ENCODE measurements at places on chromosomes 2 and 18.

DNA sequence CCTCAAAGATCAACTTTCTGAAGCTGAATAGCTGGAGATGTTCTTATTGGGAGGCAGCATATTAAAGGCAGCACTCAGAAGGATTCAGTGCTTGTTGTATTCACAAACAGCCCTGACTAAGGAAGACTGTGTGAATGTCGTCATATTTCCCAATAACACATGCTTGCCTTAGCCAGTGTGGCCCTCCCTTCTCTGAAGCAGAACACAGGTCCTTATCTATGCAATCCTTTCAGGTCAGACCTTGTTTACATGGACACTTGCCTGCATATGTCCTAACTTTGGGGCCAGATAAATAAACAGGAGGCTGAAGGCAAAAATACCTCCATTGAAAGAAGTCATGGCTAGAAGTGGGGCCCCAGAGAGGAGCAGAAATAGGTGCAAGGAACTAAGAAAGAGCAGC, 97.2 kb downstream of the SLC4A3 start:
- peak; percentile 52 for DNase-seq

DNA sequence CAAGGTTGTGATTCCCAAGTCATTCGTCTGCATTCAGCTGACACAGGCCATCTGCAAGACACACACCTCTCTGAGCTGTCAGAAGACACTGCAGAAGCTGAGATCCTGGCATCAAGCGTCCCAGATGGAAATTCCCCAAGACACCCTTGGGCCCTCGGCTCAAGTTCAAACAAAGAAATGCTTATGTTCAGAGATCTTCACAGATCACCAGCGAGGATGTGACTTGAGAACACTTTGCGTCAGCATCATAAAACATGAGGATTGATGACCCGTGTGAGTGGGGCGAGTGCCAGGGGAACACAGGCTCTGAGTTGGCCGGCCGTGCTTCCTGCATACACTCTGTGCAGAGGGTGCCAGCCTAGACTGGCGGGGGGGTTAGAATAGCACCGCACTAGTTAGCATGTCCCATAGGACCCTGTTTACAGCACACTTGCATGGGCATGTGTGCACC, 36.8 kb downstream of the KCNIP3 start:
- peak; percentile 97 for DNase-seq

DNA sequence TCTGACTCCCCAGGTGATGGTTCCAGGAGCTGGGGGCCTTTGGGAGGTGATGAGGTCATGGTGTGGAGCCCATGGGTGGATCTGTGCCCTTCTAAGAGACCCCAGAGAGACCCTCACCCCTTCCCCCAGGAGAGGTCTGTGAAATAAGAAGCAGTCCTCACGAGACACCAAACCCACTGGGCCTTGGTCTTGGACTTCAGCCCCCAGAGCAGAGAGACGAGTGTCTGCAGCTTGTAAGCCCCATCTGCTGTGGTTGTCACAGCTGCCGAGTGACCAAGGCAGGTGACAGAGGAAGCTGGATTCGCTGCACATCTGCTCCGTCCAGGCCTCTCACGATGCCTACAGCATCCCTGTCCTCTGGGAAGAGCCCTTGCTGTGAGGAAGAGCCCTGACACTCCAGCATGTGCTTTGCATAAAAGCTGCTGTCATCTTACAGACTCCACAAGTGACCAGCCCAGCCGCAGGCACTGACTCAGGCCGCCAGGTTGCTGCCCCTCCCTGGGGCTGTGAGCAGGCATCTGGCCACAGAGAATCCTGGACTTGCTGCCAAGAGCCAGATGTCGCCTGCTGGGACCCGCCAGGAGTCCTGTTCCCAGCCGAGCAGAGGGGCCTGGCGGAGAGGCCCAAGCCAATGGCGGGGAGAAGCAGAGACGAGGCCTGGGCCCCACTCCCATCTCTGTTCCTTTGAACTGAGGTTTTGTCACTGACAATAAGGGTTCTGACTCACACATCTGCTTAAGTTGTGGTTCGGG, 150.8 kb downstream of the PXDN start:
- DNase-seq: peak; percentile 83

DNA sequence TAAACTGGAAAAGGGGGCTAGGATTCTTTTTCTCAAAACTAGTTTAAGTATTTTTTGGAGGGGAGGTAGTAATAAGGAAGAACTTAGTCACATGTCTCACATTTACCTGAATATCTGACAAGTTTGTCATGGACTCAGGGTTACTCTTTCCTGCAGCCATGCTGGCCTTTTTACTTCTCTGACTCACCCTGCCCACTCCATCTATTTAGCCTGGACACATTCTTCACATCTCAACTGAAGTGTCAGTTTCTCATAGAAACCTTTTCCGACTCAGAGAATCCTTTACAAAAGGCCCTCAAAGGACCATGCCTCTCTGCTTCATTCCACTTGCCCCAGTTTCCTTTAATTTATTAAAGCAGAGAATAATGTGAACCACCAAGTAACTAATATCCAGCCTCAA, 42.6 kb downstream of the SCN7A start:
- DNase-seq: no peak

DNA sequence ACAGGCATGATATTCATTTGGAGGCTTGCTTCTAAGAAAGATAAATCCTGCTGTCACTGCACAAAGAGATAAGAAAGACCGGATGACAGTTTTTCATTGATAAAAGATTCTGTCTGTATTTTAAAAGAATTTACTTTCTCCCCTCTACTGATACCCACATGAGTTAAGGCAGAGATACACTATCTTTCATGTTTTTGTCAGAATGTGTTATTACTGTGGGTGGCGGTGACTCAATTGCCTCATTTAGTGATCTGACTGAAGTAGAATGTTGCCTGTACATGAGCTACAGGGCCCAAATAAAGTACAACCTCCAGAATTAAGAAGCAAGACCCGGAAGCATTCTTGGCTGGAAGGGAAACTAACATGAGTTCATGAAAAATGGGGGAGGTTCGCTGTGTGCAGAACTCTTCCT, 480.0 kb downstream of the SLC4A3 start:
- no peak for DNase-seq

DNA sequence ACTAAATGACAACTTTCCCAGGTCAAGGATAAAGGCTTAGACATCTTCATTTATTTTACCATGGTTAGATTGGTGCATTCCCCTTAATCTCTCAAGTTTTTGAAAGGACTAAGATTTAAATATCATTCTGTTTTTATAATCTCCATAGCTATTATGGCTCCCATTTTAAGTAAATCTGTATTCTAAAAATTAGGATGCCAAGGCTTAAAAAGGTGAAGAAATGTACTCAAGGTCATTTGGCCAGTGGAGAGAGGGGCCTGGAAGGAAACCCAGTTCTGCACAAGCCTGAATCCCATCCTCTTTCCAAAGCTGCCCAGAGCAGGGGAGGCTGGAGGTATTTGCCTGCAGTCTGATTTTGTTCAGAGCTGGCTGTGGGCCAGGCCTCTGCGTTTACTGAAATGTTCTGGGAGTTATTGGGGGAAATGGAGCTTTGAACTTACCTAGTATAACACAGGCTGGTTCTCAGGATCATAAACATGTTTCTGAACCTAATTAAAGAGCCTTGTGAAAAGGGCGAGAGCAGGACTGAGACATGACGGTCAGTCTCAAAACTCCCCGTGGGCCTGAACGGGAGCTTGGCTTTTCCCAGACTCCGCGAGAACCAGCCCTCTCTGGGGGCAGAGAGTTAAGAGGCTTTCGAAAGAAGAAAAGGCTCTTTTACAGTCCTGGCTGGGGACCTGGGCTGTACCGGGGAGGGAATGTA, 85.6 kb downstream of the DDX1 start:
- DNase-seq: no peak

DNA sequence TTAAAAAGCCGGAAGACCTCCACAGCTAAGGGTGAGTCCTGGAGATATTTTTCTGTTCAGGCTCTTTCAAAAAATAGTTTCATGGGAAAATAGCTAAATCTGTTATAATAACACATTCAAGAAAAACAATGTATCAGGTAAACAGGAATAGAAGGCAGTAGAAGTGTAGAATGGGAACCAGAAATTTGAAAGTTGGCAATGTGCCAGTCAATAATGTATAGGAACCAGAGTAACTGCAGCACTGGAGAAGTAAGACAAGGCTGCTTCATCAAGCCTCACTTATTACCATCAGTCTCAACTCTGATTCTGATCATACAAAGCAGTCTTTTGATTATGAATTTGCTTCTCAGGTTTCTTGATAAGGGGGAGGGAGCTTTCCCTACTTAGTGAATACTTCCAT, 81.4 kb upstream of the VRK2 start:
- no peak for DNase-seq

GRCh38 chr18:63348508-63349136, 18.4 kb downstream of the KDSR start:
- no peak for DNase-seq

GRCh38 chr18:13235421-13235831, 16.9 kb downstream of the LDLRAD4 start:
- DNase-seq: peak; percentile 17

- DNase-seq: no peak
These were observed 489.6 kb downstream of the SLC4A3 start for GRCh38 chr2:220117025-220117424.

DNA sequence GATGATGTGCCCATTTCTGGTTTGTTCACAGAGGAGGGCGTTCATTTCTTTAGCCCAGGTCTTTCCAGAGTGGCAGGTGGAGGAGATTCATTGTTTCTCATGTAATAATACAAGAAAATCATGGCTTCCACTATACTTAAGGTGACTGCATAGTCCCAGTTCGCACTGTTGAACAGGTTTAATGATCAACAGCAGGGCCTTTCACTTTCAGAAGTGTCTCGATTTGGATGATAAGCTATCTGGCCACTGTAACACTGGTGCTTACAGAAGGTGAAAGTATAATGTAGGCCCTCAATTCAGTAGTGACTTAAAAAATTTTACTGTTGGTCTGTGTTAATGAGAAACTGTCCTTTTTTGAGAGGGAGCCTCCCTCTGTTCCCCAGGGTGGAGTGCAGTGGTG, 1.4 kb downstream of the RMC1 start:
- DNase-seq: no peak

GRCh38 chr18:74831571-74832250, 234.0 kb downstream of the ZNF407 start:
- DNase-seq: no peak

DNA sequence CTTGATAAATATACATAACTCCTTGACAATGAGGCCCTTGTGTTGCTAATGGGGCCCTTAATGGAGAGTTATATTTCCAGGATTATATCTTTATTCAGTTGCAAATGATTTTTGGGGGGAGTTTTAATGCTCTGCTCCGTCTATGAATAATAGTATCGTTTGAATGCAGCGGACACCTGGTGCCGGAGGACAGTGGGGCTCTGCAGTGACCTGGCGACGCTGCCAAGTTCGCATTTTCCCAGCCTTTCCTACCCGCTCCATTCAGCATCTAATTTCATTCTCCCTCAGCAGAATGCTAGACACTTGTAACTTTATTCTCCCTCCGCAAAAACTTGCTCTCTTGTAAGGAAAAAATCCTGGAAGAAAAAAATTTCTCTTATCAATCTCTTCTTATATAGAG, 257.6 kb upstream of the SALL3 start:
- DNase-seq: no peak

GRCh38 chr18:76604108-76604934, 109.3 kb upstream of the ZNF516 start:
- no peak for DNase-seq

- no peak for DNase-seq
These were observed 25.5 kb downstream of the MPPE1 start for GRCh38 chr18:11882636-11883035.

DNA sequence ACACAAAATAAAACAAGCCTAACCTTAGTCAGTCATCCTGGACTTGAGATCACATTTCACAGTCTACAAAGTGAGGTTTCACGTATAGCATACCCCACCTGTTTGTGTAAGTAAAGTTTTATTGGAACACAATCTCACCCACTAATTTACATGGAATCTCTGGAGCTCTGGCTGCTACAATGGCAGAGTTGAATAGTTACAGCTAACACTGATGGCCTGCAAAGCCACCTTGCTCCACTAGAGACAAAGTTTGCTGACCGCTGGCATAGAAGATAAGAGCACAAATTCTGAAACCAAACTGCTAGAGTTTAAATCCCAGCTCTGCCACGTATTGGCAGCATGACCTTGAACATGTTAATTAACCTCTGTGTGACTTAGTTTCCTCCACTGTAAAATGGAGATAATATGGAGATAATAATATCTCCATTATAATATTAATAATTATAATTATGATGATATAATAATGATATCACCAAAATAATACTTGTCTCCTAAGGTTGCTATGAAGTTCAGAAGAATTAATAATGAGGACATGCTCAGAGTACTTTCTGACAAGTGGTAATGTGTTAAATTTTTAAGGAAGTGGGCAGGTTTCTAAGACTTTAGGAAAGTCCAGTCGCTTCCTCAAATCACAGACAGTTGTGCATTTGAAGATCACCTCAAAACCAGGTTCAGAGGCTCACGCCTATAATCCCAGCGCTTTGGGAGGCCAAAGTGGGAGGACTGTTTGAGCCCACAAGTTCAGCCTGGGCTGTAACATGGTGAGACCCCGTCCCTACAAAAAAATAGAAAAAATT, 204.6 kb downstream of the SH3RF3 start:
- no peak for DNase-seq

DNA sequence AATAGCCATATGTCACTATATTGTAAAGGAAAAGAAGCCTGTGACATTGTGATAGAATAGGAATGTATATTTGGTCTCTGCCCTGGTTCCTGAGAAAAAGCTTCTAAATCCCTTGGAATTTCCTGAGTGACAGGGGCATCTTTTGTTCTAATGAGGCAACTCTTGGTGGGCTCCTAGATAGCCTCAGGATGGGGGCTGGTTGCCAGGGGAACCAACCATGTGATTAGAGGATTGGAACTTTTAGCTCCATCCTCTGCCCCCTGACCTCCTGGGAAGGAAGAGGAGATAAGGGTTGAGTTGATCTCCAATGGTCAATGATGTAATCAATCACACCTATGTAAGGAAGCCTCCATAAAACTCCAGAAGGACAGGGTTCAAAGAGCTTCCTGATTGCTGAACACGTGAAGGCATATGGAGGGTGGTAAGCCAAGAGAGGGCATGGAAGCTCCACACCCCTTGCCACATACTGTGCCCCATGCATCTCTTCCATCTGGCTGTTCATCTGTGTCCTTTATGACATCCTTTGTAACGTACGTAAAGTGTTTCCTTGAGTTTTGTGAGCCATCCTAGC, 2.9 kb upstream of the ME2 start:
- DNase-seq: no peak

GRCh38 chr2:179749210-179749609, 112.2 kb downstream of the ZNF385B start:
- DNase-seq: peak; percentile 80

DNA sequence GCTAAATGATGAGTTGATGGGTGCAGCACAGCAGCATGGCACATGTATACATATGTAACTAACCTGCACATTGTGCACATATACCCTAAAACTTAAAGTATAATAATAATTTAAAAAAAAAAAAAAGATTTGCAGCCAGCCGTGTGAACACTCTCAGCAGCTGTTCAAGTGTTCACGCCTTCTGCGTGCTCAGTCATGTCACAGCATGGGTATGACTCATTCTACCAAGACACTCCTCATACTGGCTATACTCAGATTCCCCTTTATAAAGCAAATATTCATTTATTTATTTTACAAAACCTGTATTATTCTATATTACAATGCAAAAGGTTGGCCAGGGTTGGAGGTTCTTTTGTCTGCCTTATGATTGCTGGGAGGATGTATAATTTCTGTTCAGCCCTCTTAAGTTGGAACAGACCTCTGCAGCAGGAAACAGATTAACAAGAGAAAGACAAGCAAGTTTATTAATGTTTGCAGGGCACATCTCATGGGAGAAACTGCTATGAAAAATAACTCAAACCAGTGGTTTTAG, 1230.6 kb upstream of the CHAC2 start:
- no peak for DNase-seq

- DNase-seq: no peak
These were observed 113.5 kb upstream of the NDUFV2 start for GRCh38 chr18:8989017-8989416.

GRCh38 chr2:120697471-120697870, 38.2 kb upstream of the GLI2 start:
- no peak for DNase-seq

All from AG10803 (cell line).